T-helper 9 cell (primary cell): ENCODE measurements at places on chromosomes 2 and 18.

DNA sequence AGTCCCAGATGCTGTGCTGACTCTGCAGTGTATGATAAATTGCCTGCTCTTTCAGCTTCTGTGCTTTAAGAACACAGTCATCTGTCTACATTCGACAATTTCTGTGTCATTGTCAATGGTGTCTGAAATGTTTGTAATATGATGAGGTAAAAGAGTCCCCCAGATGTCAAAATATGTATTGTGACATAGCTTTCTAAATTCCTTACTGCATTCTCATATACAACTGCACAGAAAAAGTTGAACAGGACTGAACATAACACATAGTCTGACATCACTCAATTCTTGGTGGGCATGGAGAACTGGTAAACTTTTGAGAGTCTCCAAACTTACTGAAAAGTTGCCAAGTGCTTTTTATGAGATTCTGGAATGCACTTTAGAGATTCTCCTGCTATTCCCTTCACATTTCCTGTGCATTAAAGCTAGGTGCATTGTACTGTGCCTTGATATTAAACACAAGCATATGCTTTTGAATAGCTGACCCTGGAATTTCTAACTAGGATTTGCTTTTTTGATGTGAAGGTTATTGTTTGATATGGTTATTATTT lies 48.1 kb upstream of the ARHGAP28 start:
- DNase-seq = no peak

DNA sequence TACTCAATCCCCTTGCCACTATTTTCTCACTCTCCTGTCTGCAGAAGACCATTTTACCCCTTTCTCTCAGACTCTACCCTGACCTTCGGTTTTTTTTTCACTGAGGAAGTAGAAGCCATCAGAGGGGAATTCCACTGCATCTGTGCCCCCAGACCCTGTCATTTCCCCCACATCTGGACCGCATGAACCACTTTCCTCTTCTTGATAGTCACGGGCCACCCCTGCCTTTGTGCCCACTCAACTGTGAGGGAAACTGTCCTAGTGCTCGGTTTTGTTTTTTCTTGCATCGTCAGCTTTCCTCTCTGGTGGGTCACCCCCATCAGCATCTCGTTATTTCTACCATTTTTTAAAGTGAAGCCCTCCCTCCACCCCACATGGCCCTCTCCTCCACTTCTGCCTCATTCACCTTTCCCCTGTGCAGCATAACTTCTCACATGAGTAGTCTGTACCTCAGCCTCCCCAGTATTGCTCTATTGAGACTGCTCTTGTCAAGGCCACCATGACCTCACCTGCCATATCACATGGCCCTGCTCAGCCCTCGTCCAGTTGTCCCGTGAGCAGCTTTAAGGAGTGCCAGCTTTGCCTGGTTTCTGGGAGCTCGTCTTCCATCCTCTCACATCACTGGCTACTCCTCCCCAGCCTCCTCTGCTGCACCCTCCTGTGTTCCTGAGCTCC lies 32.4 kb downstream of the TMEM87B start:
- no peak for DNase-seq

- no peak for DNase-seq
Measured at GRCh38 chr2:113769555-113769954, 13.1 kb upstream of the SLC35F5 start.

- no peak for DNase-seq
Measured at GRCh38 chr2:233428438-233428837, 74.1 kb downstream of the DGKD start.

DNA sequence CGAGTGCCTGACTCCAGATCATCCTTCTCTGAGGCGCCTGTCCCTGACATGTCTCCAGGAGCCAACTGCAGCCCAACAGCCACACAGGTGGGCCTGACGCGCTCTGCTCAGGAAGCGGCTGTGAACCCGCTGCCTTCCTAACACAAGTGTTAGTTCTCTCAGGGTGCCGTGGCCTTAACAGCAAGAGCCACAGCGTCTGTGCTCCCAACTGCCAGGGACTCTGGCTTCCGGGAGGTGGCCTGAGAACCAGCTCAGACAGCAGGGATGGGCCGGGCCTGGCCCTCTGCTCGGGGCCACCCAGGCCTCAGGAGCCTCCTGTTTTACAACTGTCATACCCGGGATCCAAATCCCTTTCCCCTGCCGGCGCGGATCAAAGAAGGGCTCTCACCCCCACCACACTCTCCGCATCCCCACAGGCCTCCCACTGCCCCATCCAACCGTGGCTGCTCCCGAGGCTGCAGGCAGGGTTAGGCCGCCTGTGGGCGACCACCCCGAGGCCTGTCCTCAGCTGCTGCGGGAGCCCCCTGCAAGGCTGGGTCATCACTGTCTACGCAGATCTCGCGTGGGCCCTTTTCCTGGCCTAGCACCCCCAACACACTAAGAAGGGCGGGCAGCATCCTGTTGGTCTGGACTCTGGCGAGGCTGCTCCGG lies 114.2 kb upstream of the ZNF236 start:
- no peak for DNase-seq
